ENCODE measurements at places on chromosomes 3 and 15.

DNA sequence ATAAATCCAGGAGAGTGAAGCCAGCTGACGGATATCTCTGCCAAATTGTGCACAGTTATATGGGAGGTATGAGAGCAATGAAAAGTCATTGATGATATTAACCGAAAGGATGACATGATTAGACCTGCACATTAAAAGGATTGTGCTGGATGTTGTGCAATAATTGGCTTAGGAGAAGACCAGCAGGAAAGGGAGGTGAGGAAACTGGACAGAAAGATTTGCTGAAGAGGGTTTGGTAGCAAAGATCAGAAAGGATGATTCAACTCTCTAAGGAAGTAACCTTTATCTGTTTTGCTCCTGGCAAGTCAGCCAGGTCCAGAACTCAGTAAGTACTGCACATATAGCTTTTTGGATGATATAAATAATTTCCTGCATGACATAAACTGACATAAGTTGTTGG is 704.7 kb downstream of the GRM7 start:
- DNase-seq, result no peak

GRCh38 chr3:51568036-51568435 is 29.5 kb downstream of the RAD54L2 start:
- no peak for DNase-seq

- no peak for DNase-seq
Measured at GRCh38 chr15:101488300-101489164, 975 bp downstream of the PCSK6 start.

- DNase-seq, result no peak
Measured at GRCh38 chr3:61454006-61454585, 107.3 kb upstream of the PTPRG start.

- no peak for DNase-seq
Measured at GRCh38 chr15:89845305-89845893, 30.7 kb upstream of the ANPEP start.

GRCh38 chr3:64093825-64094712 is 70.8 kb upstream of the PSMD6 start:
- no peak for DNase-seq
